ENCODE measurements at places on chromosomes 16 and 17.

DNA sequence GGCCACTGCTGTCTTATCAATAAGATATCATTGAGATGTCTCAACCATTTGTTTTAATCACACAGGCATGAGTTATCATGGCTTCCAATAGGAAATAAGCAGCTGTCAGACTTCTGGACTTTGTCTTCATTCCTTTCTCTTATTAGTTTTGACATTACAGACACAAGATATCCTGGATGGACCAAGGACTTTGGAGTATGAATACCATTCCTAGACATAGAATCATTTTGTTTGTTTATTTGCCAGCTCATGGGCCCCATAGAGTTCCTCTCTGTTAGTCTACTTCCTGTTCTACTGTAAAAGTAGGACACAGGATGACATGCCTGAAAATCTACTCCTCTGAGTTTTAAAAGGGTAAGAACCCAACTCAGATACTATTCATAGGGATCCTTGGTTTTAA is 77.7 kb upstream of the KCNJ16 start:
- DNase-seq = no peak

- DNase-seq = no peak
These were observed 4.4 kb downstream of the STX1B start for GRCh38 chr16:31006086-31006385.

GRCh38 chr17:48413613-48414405 is 16.2 kb downstream of the SKAP1 start:
- DNase-seq = no peak

DNA sequence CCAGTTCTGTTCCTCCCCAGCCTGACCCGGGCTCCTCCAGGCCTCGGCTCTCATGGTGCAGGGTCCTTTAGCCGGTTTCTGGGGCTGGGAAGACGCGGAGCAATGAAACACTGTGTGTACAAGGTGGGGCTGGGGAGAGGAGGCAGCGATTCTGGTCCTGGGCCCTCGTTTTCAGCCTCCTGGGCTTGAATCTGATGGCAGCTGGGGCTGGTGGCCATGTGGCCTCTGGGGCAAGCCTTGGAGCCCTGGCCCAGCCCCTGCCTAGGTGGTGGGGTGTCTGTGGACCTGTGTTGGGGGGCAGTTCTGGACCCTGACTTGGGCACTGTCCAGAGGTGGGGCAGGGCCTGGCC is 4.1 kb downstream of the FOXJ1 start:
- no peak for DNase-seq

- DNase-seq = no peak
These were observed 674 bp downstream of the ZNF688 start for GRCh38 chr16:30570636-30571444.

DNA sequence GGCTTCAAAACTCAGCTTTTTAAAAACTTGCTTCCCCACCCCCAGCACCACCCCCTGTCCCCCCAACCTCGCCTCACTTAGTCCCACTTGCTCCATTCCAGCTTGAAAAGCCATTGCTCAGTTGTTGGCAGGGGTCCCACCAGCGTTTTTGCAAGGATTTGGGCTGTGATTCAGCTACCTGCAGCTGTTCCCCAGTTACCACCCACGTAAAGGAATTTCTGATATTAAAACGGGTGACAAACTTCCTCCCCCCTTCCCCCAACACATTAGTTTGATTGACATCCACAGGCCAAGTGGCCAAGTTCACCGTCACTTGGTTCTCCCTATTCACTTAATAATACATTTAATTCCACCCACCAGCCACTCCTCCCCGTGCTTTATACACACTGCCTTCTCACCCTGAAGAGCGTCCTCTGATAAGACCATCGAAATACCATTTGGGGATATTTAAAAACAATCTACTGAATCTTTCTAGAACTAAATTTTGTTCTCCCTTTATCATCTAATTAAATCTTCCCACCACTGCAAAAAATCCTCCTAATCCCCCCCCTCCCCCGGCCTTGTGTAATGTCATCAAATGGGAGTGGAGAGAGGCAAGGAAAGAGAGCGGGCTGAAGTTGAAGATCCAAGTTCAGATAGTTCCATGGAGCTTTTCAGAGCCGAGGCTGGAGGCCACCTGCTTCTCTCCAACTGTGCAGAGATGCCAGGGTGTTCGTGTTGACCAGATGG is 55.1 kb downstream of the SOX9 start:
- DNase-seq = no peak

GRCh38 chr17:30580916-30581315 is 103.7 kb downstream of the GOSR1 start:
- DNase-seq = no peak

GRCh38 chr17:18364166-18364565 is 816 bp upstream of the SHMT1 start:
- no peak for DNase-seq

- no peak for DNase-seq
These were observed 94.5 kb downstream of the PCTP start for GRCh38 chr17:55845385-55845784.

DNA sequence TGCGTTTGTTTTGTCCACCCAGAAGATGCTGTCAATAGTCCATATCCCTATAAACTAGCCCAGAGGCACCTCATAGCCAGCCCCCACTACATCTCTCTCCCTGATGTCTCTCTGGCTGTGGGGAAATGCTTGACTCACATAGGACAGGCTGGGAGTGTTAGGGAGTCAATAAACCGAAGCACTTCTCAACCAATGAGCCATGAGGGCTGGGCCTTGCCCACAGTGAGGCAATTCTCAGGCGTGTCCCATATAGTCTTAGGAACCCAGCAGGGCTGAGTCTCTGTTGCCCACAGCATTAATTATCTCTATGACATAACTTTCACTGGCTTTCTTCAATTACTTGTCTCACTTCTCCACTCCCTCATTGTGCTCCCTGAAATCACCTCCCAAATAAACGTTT is 387.3 kb upstream of the CDH11 start:
- DNase-seq = no peak

- no peak for DNase-seq
These were observed 114.4 kb downstream of the SEC14L1 start for GRCh38 chr17:77254951-77255825.

GRCh38 chr16:12995721-12996372 is 94.4 kb downstream of the SHISA9 start:
- no peak for DNase-seq

DNA sequence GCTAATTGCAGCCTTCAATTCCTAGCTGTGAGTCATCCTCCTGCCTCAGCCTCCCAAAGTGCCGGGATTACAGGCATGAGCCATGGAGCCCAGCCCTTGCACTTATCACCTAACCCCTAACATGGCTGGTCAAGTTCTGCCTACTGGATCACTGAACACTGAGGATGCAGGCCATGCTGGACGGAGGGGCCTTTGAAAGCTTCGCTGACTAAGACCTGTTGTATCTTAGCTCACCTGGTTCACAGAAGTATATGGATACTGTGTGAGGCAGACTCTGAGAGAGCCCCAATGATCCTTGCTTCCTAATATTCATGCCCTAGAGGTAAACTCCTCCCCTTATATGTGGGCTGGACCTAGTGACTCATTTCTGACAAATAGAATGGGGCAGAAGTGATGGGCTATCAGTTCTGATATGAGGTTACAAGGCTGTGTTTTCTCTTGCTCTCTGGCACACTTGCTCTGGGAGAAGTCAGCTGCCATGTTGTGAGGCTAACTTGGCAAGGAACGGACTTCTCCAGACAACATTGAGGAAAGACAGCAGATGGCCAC is 11.7 kb upstream of the TMIGD1 start:
- DNase-seq = no peak

GRCh38 chr16:86220561-86220960 is 289.8 kb upstream of the FOXF1 start:
- no peak for DNase-seq

DNA sequence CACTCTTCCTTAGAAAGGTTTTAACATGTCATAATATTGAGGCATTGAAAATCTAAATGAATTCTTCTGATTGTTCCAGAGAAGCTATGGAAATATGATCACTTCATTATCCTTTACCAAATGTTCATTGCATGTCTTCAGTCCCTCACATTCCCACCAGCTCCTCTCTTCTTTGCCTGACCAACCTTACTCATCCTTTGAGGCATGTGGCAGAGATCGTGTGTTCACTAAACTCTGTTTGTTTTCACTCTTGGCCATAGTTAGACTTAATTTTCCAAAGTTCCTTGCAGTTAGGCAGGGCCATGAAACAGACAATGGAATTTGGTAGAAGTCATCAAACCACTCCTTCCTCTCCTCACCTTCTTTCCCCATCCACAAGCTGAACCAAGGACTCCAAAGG is 266.5 kb upstream of the HSBP1 start:
- DNase-seq = no peak

- DNase-seq = no peak
These were observed 6.0 kb downstream of the ZCCHC14 start for GRCh38 chr16:87486713-87487247.

DNA sequence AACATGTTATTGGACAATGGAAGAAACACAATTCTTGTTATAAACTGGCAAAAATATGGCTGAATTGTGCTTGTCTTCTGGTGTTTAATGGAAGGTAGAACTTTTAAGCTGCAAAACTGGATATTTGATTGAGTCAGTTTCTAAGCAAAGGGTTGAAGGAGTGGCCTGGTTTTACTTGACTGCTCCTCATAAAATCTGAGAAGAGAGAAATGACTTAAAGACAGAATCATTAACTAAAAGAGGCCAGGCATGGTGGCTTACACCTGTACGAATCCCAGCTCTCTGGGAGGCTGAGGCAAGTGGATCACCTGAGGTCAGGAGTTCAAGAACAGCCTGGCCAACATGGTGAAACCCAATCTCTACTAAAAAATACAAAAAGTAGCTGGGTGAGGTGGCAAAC is 770.7 kb downstream of the CDH11 start:
- no peak for DNase-seq

GRCh38 chr16:89917773-89918452 is 749 bp upstream of the MC1R start:
- DNase-seq = peak; percentile 80
